ENCODE measurements at places on chromosomes 2 and 18.

DNA sequence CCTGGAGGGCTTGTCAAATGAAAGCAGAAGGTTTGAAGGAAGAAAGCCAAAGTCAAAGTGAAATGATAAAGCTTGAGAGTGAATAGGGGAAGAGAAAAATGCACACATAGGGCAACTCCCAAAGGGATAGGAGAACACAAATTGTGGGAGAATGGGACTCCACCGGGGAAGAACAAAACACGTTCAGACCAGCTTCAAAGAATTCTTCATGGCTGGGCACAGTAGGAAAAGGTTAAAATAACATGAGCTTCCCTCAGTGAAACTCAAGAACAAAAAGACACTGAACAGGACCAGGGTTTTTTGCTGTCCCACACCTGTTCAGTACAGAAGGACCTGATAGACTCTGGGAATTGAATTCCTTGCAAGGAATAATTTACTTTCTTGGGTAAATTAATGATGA lies 123.1 kb upstream of the NCKAP5 start:
- DNase-seq: no peak

DNA sequence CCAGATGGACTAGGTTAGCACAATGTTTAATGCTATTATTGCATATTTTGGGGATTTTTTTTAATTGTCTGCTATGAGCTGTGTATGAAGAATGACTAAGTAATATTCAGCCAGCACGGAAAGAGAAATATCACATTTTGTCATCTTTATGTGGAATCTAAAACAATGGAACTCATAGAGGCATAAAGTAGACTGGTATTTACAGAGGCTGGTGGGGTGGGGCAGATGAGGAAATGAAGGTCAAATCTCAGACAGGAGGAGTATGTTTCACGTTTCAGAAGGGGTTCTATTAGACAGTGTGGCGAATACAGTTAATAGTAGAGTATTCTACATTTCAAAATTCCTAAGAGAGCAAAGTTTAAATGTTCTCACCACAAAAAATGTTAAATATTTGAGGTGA lies 4.7 kb downstream of the CDH19 start:
- no peak for DNase-seq

DNA sequence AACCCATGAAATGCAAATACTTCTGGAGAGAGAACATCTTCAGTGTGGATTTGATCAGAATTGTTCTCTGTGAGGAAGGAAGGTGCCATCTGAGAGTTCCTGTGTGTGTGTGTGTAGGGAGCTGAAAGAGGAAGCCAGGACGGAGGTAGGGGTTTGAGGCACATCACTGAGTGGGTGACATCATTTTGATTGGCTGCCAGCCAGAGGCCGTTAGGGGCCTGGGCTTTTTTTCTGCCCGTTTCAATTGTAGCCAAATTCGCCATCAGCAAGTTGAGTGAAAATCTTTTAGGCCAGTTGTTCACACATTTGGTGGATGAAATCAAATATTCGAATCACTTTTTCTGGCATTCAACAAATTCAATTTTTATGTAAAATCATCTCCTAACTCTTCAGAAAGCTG lies 48.9 kb downstream of the TSN start:
- DNase-seq: no peak

- no peak for DNase-seq
Measured at GRCh38 chr2:159605441-159606178, 10.7 kb downstream of the BAZ2B start.

DNA sequence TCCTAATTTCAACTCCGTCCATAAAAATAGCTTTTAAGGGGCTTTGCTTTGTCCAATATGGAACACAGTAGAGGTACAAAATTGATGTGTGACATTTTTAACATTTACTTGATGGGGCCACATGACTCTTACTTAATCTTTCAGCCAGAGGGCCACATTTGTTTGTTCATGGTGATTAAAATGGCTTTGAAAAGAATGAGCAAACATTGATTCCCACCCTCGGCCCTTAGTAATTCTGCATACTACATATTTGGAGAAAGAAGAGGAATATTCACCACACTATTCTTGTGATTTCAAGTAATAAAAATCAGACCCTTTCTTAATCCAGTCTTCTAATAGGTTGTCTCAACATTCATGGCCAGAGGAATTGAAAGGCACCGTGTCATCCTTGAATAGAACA lies 17.5 kb downstream of the ARPC2 start:
- no peak for DNase-seq

DNA sequence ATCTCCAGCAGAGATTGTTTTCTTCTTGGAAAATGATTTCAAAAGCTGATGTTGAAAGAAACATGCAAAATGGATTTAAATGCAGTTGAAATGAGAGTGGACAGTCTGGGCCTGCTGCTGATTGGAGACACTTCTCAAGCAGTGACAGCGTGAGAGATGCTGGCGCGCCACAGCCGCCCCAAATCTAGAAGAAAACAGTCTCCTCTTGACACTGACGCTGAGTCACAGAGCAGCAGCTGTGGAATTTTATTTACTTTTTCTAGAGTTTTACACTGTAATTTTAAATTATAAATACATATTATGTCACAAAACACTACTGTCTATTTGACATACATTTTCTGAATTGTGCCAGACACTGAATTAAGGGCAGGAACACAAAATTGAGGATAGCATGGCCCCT lies 121.8 kb upstream of the TMEM200C start:
- no peak for DNase-seq

GRCh38 chr18:7766817-7767216 lies 199.7 kb downstream of the PTPRM start:
- DNase-seq: no peak

DNA sequence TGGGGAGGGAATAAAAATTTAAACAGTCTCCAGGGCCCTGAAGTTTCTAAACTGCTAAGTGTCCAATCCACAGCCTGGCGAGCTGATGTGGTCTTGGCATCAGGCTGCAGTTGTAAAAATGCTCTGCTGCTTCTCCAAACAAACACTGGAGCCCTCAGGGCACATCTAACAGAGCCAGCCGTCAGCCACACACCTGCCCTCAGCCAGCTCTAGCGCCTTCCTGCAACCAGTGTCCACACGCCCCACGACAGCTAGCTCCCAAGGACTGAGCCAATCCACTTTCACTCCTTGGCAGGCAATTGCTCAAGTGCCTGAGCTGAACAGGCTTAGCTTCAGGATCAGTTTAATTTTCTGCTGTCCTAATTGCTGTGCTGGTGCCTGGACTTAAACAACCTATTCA lies 446.4 kb upstream of the RAB12 start:
- no peak for DNase-seq

DNA sequence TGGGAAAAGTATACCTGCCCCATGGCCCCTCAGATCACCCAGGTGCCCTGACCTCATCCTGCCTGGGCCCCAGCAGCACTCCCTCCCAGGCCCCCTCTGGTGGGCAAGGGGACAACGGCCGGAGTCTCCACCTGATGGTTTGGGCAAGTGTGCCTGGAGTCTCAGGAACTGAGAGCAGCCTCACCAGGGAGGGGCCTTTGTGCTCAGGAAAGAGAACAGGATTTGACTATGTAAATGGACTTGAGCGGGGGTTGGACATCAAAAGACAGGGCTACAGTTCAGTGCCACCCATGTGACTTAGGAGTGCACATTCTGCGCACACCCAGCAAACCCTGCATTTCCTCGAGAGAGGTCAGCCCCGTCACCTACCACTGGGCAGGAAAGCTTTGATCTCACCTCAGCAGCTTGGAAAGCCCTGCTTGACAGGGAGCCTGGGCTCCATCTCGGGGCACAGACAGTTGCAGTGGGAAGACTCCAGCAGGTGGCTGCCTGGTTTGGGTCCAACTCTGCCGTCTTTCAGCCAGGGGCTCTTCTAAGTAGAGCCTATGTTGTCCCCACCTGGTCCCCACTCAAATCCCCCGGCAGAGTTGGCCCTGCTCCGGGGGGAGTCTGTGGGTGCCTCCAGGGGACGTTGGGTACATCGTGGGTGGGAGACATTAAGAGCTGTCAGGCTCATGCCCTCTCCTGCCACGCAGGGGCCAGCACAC lies 3.3 kb downstream of the INPP5D start:
- no peak for DNase-seq

DNA sequence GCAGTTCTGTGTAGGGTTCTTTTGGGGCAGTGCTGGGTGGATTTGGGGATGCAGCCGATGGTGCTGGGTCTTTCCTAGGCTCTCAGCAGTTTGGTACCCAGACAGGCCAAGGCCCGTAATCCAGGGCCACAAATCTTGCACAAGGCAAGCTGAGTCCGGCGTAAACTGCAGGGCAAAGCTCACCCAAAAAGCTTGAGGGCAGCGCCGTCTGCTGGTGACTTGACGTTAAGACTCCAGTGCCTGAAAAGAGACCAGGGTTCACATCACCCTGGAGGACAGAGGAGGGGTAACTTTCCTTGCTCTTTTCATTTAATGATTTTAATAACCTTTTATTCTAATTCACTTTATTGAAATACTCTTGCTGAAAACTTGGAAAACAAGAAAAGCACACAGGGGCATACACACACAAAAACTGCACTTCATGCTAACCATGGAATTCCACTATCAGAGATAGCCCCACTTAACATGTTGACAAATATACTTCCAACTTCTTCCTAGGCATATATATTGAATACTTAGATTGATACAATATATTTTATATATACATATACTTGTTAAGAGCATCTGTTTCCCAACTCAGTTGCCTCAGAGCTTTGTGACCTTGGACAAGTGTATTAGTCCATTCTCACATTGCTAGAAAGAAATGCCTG lies 38.9 kb downstream of the CNGA3 start:
- peak; percentile 49 for DNase-seq

- DNase-seq: no peak
Measured at GRCh38 chr2:160582490-160583145, 89.0 kb upstream of the RBMS1 start.

- no peak for DNase-seq
Measured at GRCh38 chr2:58853420-58853819, 612.3 kb upstream of the FANCL start.

DNA sequence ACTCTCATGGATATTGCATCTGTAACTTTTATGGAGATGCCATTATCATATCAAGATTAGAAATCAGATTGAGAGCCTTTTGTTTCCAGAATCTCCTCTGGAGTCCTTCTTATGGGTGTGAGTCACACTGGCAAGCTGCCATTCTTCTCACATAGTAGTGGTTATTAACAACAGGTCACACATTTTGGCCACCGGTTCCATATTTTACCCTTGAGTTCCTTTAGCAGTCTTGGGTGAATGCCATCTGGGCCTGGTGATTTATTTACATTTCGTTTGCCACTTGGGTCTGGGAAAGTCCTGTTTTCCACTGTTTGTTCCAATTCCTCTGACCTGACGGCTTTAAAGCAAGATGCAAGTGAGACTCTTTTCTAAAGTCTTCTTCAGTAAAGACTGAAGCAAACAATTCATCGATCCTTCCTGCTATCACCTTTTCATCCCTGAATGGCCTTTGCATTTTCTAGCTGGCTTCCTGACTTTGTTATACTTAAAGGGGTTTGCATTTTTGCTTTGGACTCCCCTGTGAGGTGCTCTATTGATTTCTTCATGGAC lies 80.5 kb upstream of the CAVIN2 start:
- DNase-seq: no peak

GRCh38 chr2:120550893-120551446 lies 184.7 kb upstream of the GLI2 start:
- no peak for DNase-seq

GRCh38 chr2:113173542-113174375 lies at the start of gene PSD4:
Gene PSD4, plus strand, starts transcription at chr2:113173971. Its CDS starts 8,486 bp downstream, at chr2:113182457.
- peak; percentile 73 for DNase-seq

- DNase-seq: no peak
Measured at GRCh38 chr2:151350579-151351195, 6.7 kb upstream of the TNFAIP6 start.

DNA sequence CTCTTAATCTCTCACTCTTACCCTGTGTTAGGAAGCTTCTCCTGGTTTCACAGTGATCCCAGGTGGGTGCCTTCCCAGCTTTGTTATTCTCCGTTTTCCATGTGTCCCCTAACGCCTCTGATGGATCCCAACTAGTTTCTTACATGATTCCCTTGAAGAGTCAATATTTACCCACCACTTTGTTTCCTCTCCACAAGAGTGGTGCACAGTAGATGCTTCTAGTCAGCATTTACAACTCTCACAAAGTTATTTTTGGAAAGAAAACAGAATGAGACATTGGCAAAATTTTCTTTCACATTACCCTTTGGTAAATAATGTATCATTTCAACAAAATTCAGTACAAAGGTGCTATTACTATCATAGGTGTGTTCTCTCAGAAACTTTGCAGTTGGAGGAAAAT lies 1611.1 kb upstream of the ZEB2 start:
- no peak for DNase-seq

- DNase-seq: no peak
Measured at GRCh38 chr2:227260041-227260440, 65.0 kb upstream of the MFF start.

DNA sequence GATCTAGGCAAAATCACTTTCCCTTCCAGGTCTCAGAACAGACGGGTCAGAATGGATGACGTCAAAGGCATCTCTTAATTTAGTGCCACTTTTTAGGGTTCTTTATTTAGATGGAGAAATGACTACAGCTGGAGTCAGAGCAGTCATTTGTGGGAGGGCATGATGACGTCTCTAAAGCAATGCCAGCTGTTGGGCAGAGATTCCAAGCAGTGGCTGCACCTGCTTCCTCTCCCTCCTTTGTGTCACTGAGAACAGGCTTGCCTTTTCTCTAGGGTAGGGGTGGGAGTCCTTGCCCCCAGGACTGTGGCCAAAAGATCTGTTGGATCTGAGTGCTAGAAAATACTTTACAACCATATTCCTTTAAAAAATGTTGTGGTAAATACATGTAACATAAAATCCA lies 28.7 kb upstream of the SKOR2 start:
- DNase-seq: no peak

- DNase-seq: no peak
Measured at GRCh38 chr2:42762823-42763804, 821 bp downstream of the OXER1 start.

GRCh38 chr18:49230326-49230725 lies 230.1 kb downstream of the DYM start:
- no peak for DNase-seq

- DNase-seq: no peak
Measured at GRCh38 chr2:234494361-234495250, 2.3 kb downstream of the ARL4C start.

DNA sequence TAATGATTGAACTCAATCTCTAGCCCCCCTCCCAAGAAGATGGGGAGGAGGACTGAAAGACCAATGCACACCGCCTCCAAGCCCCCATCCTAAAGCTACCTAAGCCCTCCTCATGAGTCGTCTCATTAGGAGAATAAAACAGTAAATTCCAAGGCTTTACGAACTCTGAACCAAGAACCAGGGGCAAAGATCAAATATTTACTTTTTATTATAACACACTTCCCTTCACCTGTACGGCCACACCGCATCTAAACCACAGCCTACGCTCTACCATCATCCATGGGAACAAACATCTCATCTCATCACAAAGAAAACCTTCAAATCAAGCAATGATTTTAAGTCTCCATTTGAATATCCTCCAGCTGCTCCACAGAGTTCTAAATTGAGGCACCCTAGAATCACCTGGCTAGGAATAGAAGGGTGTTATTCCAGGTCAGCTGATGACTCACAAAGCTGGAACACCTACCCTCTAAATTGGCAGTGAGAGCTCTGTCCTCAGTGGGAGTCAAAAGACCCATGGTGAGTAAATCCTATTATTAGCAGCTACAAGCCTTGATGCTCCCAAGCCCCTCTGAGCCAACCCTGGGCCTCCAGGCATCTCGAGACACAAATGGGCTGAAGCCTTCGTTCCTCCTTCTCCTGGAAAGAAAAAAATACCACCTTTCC lies 45.6 kb upstream of the BZW1 start:
- DNase-seq: no peak

- DNase-seq: no peak
Measured at GRCh38 chr2:73258186-73258912, 24.2 kb downstream of the CCT7 start.

- DNase-seq: peak; percentile 10
Measured at GRCh38 chr2:147449323-147449991, 395.4 kb upstream of the ACVR2A start.
